ENCODE measurements at places on chromosomes 3 and 15. TPM values are rescaled to one million over a fixed set of nuclear protein-coding genes. Genes with fewer than 3 reads are reported as not detected.

Gene GOLGA8T
- polyA plus RNA-seq, result not detected

Gene HTR3E
- 0.01 TPM for polyA plus RNA-seq

Gene PRTG
- polyA plus RNA-seq, result 0.15 TPM

GRCh38 chr3:33578325-33579177 is 138.3 kb upstream of the UBP1 start:
- no peak for DNase-seq

GRCh38 chr3:8423307-8423706 is 78.3 kb upstream of the LMCD1 start:
- no peak for DNase-seq

DNA sequence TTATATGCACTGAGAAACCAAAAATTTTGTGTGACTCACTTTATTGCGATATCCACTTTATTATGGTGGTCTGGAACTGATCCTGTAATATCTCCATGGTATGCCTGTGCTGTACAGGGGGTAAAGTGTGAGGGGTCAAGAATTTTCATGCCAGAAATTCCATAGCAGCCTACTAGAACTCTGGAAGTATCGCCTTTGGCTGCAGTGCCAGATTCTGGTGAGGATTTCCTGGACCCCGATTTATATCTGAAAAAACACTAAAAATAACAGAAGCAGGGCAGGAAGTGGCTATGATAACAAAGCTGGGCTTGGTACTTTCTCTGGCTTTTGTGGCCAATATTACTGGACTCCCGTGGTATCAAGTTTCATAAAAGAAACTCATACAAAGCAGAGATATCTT is 36.4 kb downstream of the CCDC80 start:
- DNase-seq, result no peak

Gene CXCR6
- not detected for polyA plus RNA-seq

- DNase-seq, result no peak
Observed at GRCh38 chr3:151012753-151013152, 40.2 kb upstream of the CLRN1 start.

GRCh38 chr3:177598097-177598833 is 401.0 kb upstream of the TBL1XR1 start:
- DNase-seq, result no peak

Measured in psoas muscle (tissue), 8 donors.